CD4-positive, alpha-beta T cell treated with Interleukin-15 for 4 hours (primary cell): ENCODE measurements at places on chromosomes 1 and 21.

- DNase-seq = no peak
Measured at GRCh38 chr1:53625049-53625448, 113.9 kb downstream of the GLIS1 start.

- no peak for DNase-seq
Measured at GRCh38 chr21:42118901-42119300, 47.8 kb downstream of the UMODL1 start.

- no peak for DNase-seq
Measured at GRCh38 chr1:162361349-162361748, 15.3 kb downstream of the SPATA46 start.

DNA sequence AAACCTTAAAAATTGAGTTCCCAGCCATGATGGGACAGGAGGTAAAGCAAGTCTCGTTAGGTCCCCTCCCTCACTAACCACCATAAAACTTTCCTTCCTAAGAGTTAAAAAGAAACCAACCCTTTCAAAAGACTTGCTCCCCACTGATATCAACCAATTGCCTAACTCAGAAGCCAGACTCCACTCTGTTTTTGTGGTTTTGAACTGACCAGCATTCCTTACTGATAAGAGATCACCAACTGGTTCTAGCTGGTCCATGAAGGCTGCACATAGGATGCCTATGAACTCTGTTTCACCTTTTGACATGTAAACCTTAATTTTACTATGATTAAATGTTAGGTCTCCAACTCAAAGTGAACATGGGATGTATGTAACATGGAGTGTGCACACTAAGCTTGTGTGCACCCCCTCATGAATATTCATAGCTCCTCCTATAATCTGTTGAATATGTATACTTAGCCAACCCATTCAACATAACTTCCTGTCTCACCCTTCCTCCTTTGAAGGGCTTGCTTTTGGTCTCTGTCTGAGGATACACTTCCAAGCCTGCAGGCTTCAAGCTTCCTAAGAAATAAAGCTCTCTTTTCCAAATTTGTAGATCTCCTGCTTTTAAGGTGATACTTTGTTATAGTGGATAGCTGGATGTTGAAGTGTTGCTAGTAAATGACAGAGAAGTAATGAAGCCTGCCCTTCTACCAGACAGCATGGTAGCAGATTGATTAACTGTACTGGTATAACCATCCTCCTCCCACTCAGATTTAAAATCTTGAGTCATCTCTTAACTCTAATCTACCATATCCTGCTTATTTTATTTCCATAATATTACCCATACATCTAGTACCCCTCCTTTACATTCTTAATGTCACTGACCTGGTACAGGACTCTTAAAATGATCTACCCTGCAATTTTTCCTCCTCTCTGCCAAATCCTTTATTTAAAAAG, 95.6 kb downstream of the ZNF644 start:
- no peak for DNase-seq

DNA sequence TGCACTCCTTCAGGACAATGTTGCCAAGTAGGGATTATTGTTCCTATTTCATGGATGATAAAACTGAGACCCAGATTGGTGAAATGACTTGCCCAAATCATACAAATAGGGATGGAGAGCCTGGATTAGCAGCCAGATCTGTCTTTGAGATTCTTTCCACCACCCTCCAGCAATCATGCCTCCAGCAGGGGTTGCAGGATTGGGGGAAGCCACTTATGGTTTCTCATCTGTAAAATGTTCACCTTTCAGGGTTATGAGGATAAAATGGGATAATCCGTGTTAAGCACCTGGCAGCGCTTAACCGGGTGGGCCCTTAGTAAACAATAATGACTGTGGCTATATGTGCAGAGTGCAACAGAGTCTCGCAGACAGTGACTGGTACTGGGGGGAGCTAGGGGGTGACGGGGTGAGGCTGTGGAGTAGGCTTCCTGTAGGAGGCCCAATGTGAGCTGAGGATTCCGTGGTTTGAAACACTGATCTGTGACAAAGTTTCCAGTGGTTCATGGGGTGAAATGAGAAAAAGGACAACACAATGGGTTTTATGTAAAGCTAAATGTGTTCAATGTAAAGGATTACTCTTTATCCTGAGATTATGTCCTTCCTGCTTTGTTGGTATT, 33.7 kb upstream of the FOXO6 start:
- no peak for DNase-seq

GRCh38 chr21:36235058-36235582, 78.5 kb downstream of the DOP1B start:
- DNase-seq = no peak

GRCh38 chr1:246301553-246302250, 205.4 kb downstream of the SMYD3 start:
- DNase-seq = no peak

- DNase-seq = no peak
Measured at GRCh38 chr1:31732751-31733289, 29.0 kb upstream of the COL16A1 start.
